HFFc6 (cell line): ENCODE measurements at places on chromosomes 12 and 14. TPM values are rescaled to one million over a fixed set of nuclear protein-coding genes. Genes with fewer than 3 reads are reported as not detected.

Gene KRT77
- total RNA-seq: not detected in 3 replicates

GRCh38 chr12:52585946-52586345, 12.3 kb upstream of the KRT74 start:
- H3K4me3 ChIP-seq: no peak overlapping the region
- H3K4me1 ChIP-seq: no peaks in the 10 kb centered on the region
- no peak for DNase-seq
- H3K27me3 ChIP-seq: peaks cover 27% of the 10 kb centered on the region
- no peaks in the 10 kb centered on the region for H3K36me3 ChIP-seq

DNA sequence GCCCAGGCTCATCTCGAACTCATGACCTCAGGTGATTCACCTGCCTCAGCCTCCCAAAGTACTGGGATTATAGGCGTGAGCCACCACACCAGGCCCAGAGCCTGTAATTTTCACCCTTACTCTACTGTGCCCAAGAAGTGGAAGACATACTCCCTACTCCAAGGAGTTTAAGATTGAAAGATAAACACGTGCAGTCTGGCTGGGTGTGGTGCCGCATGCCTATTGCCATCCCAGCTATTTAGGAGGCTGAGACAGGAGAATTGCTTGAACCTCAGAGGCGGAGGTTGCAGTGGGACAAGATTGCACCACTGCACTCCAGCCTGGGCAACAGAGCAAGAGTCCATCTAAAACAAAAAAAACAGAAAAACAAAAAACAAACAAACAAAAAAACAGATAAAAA, 90.0 kb downstream of the NINJ2 start:
- H3K4me3 ChIP-seq: no peak overlapping the region
- no peaks in the 10 kb centered on the region for H3K36me3 ChIP-seq
- no peaks in the 10 kb centered on the region; the same call in none of the 2 replicates for H3K27me3 ChIP-seq
- peaks cover 56% of the 10 kb centered on the region for H3K4me1 ChIP-seq

DNA sequence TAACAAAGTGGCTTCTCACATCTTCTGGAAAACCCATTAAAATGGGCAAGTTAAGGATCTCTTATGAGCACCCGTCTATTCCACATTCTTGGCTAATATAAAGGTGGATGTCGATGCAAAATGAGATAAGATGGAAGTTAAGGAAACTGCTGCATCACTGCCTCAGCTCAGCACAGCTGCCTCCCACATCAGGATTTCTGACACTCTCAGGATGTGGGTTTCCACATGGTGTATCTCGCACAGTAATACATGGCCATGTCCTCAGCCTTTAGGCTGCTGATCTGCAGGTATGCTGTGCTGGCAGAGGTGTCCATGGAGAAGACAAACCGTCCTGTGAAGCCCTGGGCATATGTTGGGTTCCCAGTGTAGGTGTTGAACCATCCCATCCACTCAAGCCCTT, 1348.0 kb downstream of the TMEM121 start:
- H3K4me1 ChIP-seq: no peaks in the 10 kb centered on the region
- DNase-seq: no peak
- H3K4me3 ChIP-seq: no peak overlapping the region
- H3K27ac ChIP-seq: no peak overlapping the region
- H3K36me3 ChIP-seq: no peaks in the 10 kb centered on the region; the same call in 1 of the 2 replicates

GRCh38 chr12:30329281-30329680, 366.4 kb downstream of the IPO8 start:
- H3K27ac ChIP-seq: no peak overlapping the region
- no peaks in the 10 kb centered on the region for H3K4me1 ChIP-seq
- no peak overlapping the region for H3K4me3 ChIP-seq
- no peaks in the 10 kb centered on the region for H3K36me3 ChIP-seq
- DNase-seq: no peak

- H3K27me3 ChIP-seq: no peaks in the 10 kb centered on the region; the same call in 1 of the 2 replicates
- H3K4me3 ChIP-seq: no peak overlapping the region
- H3K36me3 ChIP-seq: no peaks in the 10 kb centered on the region
- H3K27ac ChIP-seq: no peak overlapping the region
- DNase-seq: no peak
- H3K4me1 ChIP-seq: no peaks in the 10 kb centered on the region
Measured at GRCh38 chr12:18676996-18677588, 60.7 kb downstream of the PLCZ1 start.

Gene MORN3
- total RNA-seq: 0.14 to 0.24 TPM (median 0.15 TPM) in 3 replicates

GRCh38 chr14:87257421-87257820, 735.6 kb downstream of the GALC start:
- no peak for DNase-seq
- no peaks in the 10 kb centered on the region for H3K4me1 ChIP-seq
- no peaks in the 10 kb centered on the region for H3K36me3 ChIP-seq
- no peaks in the 10 kb centered on the region; the same call in 1 of the 2 replicates for H3K27me3 ChIP-seq
- H3K4me3 ChIP-seq: no peak overlapping the region

Gene MOAP1
- 12.2 to 20.4 TPM (median 17.1 TPM) in 3 replicates for total RNA-seq

Gene KRT82
- not detected in 3 replicates for total RNA-seq

Gene RERGL
- total RNA-seq: not detected in 3 replicates

Gene NCAPD2
- 39.1 to 68.2 TPM (median 59.4 TPM) in 3 replicates for total RNA-seq

GRCh38 chr14:104603711-104604401, 716 bp downstream of the TMEM179 start:
- H3K4me3 ChIP-seq: no peak overlapping the region
- no peak for DNase-seq
- no peak overlapping the region for H3K27ac ChIP-seq

Gene KRT72
- total RNA-seq: not detected in 3 replicates

- no peak for DNase-seq
- peaks cover 30% of the 10 kb centered on the region for H3K4me1 ChIP-seq
- no peaks in the 10 kb centered on the region for H3K36me3 ChIP-seq
- no peak overlapping the region for H3K4me3 ChIP-seq
Measured at GRCh38 chr14:52825085-52825484, 33.7 kb upstream of the GNPNAT1 start.

DNA sequence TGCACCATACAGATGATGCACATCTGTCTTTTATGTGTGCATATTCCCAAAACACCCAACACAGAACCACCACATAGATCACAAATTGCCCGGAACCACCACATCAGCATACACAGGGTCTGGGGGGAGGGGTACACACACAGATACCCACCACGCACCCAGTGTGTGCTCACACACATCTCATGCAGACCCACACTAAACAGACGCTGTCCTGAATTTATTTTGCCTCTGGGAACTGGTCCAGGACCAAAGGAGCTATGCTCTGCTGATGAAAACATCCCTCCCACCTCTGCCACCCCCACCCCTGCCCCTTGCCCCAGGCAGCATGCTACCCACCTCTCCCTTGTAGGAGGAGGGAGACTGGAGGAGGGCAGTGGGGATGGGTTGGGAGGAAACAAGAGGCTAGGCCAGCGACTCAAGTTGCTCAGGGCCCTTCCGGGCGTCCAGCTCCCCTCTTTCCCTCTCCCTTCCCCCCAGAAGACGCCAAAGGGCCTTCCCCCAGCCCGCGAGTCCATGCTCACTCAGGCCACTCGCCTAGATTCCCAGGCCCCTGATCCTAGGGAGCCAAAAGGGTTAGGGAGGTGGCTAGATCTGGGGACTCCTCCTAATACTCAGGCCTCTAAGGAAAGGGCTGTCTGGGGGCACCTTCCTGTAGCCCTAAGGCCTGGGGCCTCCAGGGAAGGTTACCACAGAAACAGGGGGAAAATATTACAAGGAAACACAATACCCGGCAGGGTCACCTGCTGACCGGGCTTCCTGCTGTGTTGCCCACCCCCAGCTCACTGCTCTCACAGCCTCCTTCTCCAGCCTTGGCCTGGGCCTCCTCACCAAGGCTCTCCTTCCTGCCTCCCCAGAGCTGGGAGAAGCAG, 3.1 kb downstream of the HDAC7 start:
- H3K27me3 ChIP-seq: peaks cover 4% of the 10 kb centered on the region; the same call in 1 of the 2 replicates
- no peak for DNase-seq
- peak overlapping the region; percentile 90 for H3K27ac ChIP-seq
- peak overlapping the region; percentile 94 for H3K4me3 ChIP-seq

GRCh38 chr12:62537551-62537950, 70.9 kb downstream of the MON2 start:
- H3K4me3 ChIP-seq: 0 out of 2 replicates have a peak overlapping the region, but pooled peaks have one; percentile 30
- H3K36me3 ChIP-seq: peaks cover 16% of the 10 kb centered on the region
- no peaks in the 10 kb centered on the region; the same call in 1 of the 2 replicates for H3K27me3 ChIP-seq
- peak overlapping the region; percentile 68 for H3K27ac ChIP-seq
- peaks cover 16% of the 10 kb centered on the region for H3K4me1 ChIP-seq

GRCh38 chr14:81855007-81855406, 321.4 kb upstream of the SEL1L start:
- peaks cover 10% of the 10 kb centered on the region for H3K36me3 ChIP-seq
- DNase-seq: no peak
- no peak overlapping the region for H3K27ac ChIP-seq
- H3K27me3 ChIP-seq: no peaks in the 10 kb centered on the region; the same call in 1 of the 2 replicates

GRCh38 chr12:9957834-9958233, 13.4 kb upstream of the CLEC12A start:
- no peak overlapping the region for H3K27ac ChIP-seq
- H3K4me1 ChIP-seq: no peaks in the 10 kb centered on the region
- H3K27me3 ChIP-seq: peaks cover 7% of the 10 kb centered on the region
- no peak for DNase-seq
- H3K36me3 ChIP-seq: no peaks in the 10 kb centered on the region

DNA sequence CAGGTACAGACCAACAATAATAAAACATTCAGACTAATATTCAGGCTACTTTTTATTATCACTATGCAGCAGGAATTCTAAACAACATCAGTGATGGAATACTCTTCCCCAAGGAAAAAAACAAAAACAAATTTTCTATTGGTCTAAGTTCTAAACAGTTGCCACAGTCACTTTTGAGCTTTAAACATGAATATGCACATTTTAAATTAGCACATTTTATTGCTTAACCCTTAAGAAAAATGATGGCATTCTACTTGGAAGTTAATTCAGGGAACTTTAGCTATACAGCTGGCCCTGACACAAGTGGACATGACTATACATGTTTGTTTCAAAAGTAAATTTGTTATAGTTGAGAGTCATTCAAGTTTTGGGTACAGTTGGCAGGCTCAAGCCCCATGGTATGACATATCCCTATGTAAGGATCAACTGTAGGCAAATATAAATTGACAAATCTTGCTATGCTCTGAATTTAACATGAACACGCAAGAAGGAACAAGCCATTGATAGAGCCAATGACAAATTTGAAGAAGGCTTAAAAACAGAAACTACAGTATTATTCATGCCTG, 224.3 kb upstream of the AMIGO2 start:
- H3K36me3 ChIP-seq: peaks cover under 1% of the 10 kb centered on the region; the same call in 1 of the 2 replicates
- no peak overlapping the region for H3K27ac ChIP-seq
- H3K27me3 ChIP-seq: no peaks in the 10 kb centered on the region
- peaks cover 47% of the 10 kb centered on the region for H3K4me1 ChIP-seq
- no peak overlapping the region for H3K4me3 ChIP-seq
- no peak for DNase-seq

- H3K27me3 ChIP-seq: no peaks in the 10 kb centered on the region
- H3K4me3 ChIP-seq: no peak overlapping the region
- no peaks in the 10 kb centered on the region for H3K4me1 ChIP-seq
- no peak for DNase-seq
- no peaks in the 10 kb centered on the region for H3K36me3 ChIP-seq
Measured at GRCh38 chr12:84222841-84223240, 689.8 kb downstream of the SLC6A15 start.

DNA sequence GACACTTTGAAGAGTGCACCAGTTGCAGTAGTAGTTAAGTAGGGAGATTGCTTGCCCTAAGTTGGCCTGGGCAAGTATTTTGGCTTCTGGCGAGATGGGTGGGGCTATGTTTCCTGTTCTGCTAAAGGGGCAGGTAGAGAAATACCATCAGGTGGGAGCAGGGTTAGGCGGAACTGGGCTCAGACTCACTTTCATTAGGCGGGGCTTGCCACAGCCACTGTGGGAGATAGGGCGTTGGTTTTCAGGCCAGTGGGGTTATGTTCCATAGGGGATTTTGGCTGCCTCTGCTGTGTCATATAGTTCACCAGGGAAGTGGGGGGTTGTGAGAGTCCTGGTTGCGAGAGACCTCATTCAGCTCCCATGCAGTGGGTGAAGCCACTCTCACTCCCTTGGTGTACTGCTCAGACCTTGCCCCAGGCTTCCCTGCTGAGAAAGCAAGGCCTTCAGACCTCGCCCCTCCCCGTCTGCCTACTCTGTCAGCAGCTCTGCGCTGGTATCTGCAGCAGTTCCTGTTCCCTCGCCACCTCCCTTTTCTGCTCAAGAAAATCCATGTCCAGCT, 43.3 kb downstream of the AEBP2 start:
- H3K4me3 ChIP-seq: no peak overlapping the region
- peaks cover 56% of the 10 kb centered on the region for H3K36me3 ChIP-seq
- no peaks in the 10 kb centered on the region for H3K27me3 ChIP-seq
- no peak for DNase-seq
- no peak overlapping the region for H3K27ac ChIP-seq
- H3K4me1 ChIP-seq: peaks cover 22% of the 10 kb centered on the region

Gene HCAR2
- total RNA-seq: not detected in 3 replicates

GRCh38 chr14:28303248-28303647, 463.3 kb upstream of the FOXG1 start:
- no peaks in the 10 kb centered on the region for H3K27me3 ChIP-seq
- DNase-seq: no peak
- no peak overlapping the region for H3K4me3 ChIP-seq
- H3K4me1 ChIP-seq: no peaks in the 10 kb centered on the region
- H3K27ac ChIP-seq: no peak overlapping the region

- no peak overlapping the region for H3K27ac ChIP-seq
- no peaks in the 10 kb centered on the region for H3K27me3 ChIP-seq
- H3K4me1 ChIP-seq: peaks cover 63% of the 10 kb centered on the region
- peak; percentile 5 for DNase-seq
- H3K36me3 ChIP-seq: 0 out of 2 replicates have a peak, but pooled peaks cover 4% of the 10 kb centered on the region
Measured at GRCh38 chr12:21434699-21435098, 2.8 kb upstream of the PYROXD1 start.

Gene POC1B
- total RNA-seq: 10.9 and 11.0 TPM in 2 replicates

- H3K36me3 ChIP-seq: peaks cover 3% of the 10 kb centered on the region; the same call in 1 of the 2 replicates
- no peaks in the 10 kb centered on the region for H3K27me3 ChIP-seq
- DNase-seq: no peak
- H3K27ac ChIP-seq: no peak overlapping the region
- no peak overlapping the region for H3K4me3 ChIP-seq
Measured at GRCh38 chr14:70891737-70892136, 15.5 kb upstream of the PCNX1 start.

DNA sequence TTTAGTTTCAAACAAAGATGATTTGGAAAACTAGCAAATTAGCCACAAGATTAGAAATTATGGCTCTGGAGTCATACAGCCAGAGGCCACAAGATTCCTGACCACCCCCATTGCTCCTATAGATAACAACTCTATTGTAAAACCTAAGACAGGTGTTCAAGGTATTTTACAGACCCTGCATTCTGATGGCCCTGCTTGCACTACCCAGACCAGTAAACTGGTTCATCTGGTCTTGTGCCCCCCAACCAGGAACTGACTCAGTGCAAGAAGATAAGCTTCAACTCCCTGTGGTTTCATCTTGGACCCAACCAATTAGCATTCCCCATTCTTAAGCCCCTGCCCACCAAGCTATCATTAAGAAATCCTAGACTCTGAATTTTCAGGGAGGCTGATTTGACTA, 125.0 kb downstream of the CCDC60 start:
- H3K4me1 ChIP-seq: no peaks in the 10 kb centered on the region
- no peak for DNase-seq
- H3K27me3 ChIP-seq: no peaks in the 10 kb centered on the region; the same call in none of the 2 replicates
